ENCODE measurements at places on chromosomes 1 and 21.
A peak's percentile ranks its signal among the peaks of the same experiment; 100 is the strongest.

DNA sequence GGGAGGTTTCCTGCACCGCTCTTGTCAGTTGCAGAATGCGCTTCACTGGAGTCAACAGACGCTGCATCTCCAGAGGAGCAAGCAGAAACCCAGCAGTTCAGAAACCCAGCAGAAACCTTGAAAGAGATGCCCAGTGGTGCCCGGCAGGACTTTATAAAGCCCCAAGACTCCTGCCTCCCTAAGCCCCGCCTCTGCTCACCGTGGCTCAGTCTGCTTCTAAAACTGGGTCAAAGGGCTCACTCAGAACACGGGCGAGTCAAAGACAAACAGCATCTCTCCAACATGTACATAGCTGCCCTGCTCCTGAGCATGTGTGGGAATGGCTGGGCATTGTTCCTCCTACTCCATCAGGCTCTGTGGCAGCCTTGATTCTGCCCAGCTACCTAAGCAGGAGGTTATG lies at the start of gene HMGCS2:
Gene HMGCS2, minus strand, starts transcription at position 128 of the 400 bp plus-strand sequence. Its CDS starts 61 bp downstream, at position 67.
- no peak for DNase-seq

DNA sequence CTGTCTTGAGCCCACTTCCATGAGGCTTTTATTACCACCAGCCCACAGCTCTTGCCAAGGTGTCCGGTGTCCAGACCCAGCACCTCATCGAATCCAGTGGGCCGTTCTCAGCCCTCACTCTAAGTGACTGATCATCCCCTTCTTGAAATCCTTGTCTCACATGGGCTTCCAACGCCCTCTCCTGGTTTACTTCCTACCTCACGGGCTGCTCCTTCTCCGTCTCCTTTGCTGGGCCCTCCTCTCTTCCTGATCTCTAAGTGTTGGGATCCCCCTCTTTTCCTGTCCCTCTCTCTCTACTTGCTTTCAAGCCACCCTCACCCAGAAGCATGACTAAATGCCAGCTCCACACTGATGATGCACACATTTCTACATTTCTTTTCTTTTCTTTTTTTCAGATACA lies 9.0 kb upstream of the RHBG start:
- DNase-seq = peak; percentile 63

DNA sequence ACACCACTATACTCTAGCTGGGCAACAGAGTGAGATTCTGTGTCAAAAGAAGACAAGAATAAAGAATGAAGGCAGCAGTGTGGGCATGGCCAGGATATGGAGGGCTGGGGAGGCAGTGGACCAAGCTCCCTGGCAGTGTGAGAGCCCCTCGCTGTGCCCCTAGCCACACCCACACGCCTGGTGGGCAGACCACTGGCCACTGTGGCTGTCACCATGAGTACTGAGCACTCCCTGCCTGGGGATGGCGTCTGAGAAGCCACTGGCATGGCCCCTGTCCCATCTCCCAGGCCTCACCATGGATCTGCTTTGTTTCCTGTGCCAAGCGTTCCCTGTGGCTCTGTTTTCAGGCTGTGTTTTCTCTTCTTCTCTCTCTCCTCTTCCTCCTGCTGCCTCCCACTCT lies 51.7 kb downstream of the STUM start:
- DNase-seq = no peak

DNA sequence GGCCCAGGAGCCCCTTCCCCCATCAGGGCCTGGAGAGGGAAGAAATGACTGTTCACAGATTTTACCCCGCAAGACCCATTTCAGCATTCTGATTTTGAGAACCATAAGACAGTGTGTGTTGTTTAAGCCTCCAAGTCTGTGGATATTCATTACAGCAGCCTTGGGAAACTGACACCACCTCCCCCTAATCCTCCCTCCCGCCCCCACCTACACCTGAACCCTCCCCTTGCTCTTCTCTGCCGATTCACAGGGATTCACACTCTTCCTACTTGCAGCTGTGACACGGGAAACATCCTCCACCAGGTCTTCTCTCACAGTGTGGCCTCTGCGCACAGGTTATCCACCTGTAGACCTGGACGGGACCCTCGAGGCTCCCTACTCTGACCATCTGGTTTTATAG lies 50.1 kb downstream of the RIPK4 start:
- no peak for DNase-seq

GRCh38 chr21:28310171-28310685 lies 682.4 kb downstream of the LTN1 start:
- DNase-seq = no peak

DNA sequence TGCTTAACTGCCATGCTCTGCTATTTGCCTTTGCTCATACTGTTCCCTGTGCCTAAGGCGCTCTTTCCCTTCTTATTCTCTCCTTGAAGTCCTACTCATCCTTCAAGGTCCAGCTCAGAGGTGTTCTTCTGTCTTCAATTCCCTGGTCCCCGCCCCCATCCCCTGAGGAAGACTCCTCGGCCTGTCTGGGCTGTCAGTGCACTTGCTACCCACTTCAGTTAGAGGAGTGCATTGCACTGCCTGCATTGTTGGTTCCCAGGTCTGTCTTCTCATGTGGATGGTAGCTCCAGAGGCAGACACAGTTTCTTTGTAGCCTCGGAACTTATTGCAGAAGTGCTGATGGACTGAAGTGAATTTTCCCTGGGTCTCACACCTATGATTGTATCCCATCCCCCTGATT lies 194.0 kb downstream of the C1orf94 start:
- DNase-seq = no peak

GRCh38 chr1:28359592-28360239 lies 9.8 kb upstream of the PHACTR4 start:
- DNase-seq = peak; percentile 76

- no peak for DNase-seq
Measured at GRCh38 chr1:184582411-184582810, 172.2 kb downstream of the EDEM3 start.

DNA sequence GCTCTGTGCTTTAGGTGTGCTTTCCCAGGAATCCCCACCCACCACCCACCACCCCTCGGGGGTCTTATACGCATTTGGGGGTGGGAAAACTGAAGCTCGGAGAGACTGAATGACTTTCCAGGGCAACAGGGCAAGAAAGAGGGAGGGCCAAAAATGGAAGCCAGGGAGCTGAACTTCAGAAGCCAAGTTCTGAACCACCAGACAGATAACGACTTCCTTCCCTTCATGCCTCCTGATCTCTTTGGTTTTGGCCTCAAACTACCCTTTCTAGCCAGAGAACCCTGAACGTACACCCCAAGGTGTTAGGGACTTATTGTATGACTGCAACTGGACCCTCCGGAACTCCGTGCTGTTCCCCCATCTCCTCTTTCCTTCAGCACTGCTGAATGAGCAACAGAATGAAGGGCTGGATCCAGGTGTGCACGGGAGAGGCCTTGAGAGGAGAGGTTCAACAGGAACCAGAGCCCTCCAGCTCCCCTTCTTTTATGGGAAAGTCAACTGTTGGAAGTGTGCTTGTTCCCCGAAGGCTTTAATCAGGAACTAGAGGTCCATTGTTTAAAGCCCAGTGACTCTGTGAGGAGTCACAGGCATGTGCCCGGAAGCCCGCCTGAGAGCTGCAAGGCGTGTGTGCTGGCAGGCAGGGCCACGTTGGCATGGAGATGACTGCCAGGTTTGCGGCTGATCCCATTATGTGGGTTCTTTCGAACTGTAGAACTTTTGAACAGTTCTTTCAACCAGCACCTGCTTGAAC lies 3.1 kb downstream of the BACE2 start:
- DNase-seq = no peak

GRCh38 chr1:153429266-153430165 lies 13.2 kb downstream of the S100A7A start:
- DNase-seq = no peak

DNA sequence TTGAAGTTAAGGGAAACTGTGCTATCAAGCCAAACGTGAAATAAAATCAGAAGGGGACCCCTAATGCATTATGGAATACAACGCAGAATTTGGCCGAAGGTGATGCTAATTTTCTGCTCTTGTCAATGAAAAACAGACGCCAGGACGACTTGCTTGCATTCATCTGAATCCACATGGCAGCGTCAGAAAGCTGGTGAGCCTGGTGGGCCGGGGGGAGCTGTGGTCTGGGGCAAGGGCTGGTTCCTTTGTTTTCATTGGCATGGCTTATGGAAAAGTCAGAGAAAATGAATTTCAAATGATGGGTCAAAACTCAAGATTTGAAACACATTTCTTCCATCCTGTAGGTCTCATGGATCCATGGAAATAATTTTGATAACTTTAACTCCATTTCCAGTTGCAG lies 86.4 kb upstream of the RUNX1 start:
- DNase-seq = no peak

DNA sequence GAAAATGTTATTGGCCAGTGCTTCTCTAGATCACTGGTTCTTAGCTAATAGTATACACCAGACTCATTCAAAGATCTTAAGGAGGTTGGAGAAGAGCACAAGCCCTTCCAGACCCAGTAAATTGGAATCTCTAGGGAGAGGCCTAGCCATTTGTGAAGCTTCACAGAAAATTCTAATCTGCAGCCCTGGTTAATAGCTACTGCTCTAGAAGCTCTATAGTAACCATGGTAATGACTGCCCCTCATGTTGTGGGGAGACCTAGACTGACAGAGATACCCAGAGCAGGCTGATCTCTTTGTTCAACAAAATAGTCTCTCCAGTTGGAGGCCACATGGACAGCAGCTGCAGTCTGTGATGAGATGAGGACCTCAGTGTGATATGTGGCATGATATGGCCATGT lies 31.7 kb downstream of the ARID1A start:
- DNase-seq = no peak

DNA sequence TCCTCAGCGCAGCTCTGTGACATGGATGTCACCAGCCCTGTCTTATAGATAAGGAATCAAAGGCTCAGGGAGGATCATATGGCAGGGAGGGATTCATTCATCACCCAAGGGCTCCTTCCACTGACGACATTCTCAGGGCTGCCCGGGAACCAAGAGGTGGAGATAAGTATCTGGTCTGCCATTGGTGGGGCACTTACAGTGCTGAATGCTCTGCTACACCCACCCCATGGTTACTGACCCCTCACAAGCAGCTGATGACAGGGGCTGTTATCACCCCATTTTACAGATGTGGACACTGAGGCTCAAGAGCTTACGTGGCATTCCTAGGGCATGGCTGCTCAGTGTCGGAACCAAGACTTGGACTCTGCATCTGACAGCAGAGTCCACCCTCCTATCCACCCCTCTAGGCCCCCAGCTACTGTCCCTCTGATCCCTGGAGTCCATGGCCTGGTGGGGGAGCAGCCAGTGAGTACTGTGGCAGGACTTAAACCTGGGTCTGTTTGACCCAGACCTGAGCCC lies 155.1 kb downstream of the PTPRU start:
- no peak for DNase-seq

DNA sequence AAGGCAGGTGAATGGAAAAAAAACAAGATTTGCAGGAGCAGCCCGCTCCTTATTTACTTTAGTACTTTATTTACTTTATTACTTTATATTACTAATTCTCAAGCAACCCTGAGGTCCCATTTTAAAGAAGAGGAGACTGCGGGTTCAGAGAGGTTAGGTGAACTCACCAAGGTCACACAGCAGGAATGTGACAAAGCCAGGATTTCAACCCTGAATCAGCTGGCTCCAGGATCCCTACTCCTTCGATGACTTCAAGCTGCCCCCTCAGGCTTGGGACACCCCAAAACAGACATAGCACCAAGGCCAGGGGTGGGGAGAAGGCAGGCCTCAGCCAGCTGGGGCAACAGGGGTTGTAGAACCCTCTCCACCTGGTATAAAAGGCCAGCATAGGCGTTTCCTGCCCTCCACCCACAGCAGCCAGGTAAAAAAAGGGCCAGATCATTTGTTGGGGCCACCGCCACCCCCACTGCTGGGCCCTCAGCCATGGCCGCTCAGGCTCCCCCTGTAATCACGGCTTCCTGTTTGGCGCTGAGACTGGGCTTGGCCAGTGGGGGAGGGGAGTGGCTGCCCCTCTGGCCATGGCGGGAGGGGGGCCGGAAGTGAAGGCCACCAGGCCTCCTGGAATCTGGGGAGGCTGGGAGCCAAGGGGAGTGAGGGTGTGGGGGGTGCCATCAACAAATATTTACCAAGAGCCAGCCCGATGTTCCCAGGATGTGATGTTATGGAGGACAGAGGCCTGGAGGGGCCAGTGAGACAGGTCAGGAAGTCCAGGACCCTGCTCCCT lies 6.6 kb downstream of the SDC3 start:
- no peak for DNase-seq

DNA sequence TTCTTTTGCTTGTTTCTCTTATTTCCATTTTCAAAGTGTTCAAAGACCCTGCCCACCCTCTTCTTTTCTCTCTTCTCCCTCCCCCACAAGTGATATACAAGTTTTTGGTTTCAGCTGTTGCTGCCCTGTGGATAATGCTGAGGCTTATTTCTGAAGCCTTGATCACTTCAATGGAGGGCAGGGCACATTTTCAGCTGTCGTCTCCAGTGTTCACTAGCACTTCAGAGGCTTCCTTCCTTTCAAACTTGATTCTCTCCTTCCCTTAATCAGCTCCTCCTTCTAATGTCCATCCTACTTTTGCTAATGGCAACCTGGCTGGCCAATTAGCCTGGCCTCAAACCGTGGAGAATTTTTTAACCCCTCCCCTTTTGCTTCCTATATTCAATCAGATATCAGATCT lies 435.7 kb upstream of the RUNX1 start:
- no peak for DNase-seq

DNA sequence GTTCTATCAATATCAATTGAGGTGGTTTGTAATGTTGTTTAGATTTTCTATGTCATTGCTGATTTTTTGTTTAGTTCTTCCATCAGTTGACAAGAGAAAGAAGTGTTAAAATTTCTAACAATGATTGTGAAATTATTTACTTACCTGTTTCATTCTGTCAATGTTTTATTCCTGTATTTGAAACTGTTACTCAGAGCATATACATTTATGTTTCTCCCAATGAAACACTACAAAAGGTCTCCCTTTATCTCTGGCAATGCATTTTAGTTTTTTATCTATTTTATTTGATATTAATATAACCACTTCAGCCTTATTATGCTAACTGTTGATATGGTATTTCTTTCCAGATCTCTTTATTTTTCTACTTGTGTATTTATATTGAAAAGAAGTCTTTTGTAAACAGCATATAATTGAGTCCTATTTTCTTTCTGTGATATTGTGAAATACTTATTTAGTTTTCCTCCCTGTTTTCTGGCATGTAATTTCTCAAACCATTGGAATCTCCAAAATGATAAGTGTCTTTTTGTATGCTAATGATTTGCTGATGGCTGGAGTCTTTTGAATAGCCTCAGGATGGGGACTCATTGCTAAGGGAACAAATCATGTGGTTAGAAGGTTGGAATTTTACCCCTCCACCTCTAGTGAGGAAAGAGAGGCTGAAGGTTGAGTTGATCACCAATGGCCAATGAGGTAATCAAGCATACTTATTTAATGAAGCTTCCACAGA lies 122.0 kb downstream of the ADSS2 start:
- peak; percentile 15 for DNase-seq

GRCh38 chr1:232252546-232253118 lies 377.3 kb downstream of the SIPA1L2 start:
- DNase-seq = no peak

Data from ELR (cell line).